ENCODE measurements at places on chromosomes 12 and 14. TPM values are rescaled to one million over a fixed set of nuclear protein-coding genes. Genes with fewer than 3 reads are reported as not detected.

Gene SEC23A
- 26.7 TPM for polyA plus RNA-seq

DNA sequence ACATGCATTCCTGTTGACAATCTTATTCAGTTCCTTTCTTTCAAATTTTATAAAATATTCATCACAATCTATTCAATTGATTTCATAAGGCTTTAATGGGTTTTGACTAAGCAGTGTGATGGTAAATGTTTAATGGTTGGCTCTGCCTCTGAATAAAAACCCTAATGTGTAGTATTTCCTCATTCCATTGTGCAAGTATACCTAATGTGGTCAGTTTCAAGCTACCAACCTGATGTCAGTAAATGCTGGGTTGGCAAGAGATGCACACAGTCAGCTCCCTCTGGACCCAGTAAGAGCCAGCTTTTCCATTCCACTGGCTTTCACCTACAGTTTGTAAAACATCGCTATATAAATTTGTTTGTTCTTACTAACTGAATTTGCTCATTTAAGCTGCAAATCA is 53.9 kb downstream of the METTL25 start:
- no peak for DNase-seq

- no peak for DNase-seq
Observed at GRCh38 chr14:105894125-105894977, 368.0 kb downstream of the TMEM121 start.

Gene HOXC6
- not detected for polyA plus RNA-seq

Gene ADCY4
- polyA plus RNA-seq: 0.53 TPM

- DNase-seq: no peak
Observed at GRCh38 chr12:49230805-49231194, 34.1 kb upstream of the TUBA1C start.

GRCh38 chr12:98968896-98969295 is 323.8 kb downstream of the APAF1 start:
- DNase-seq: no peak

DNA sequence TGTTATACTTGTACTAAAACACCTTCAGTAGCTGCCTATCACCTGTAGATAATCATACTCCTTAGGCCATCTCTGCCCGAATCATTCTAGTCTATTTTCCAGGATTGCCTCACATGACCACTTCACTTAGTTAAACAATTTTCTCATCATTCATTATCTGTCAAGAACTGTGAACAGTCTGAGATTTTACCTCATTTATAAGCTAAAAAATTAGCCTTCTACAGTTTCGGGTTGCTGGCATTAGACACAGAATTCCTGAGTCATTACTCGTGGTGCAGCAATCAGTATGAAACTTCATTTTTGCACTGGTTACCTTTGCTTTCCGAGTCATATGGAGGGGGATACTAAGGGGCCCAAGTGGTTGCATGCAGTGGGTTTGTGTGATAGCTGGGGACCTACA is 57.6 kb upstream of the OTOGL start:
- DNase-seq: no peak

Gene GZMH
- polyA plus RNA-seq: 1.7 TPM

DNA sequence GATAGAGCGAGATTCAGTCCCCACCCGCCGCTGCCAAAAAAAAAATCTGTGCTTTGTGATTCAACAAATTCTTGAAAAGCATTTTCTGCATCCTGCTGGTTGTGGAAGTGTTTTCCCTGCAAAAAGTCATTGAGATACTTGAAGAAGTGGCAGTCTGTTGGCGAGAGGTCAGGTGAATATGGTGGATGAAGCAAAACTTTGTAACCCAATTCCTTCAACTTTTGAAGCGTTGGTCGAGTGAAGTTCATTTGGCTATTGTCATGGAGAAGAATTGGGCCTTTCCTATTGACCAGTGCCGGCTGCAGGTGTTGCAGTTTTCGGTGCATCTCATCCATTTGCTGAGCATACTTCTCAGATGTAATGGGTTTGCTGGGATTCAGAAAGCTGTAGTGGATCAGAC is 20.9 kb downstream of the SRGAP1 start:
- no peak for DNase-seq

Gene TTC6
- polyA plus RNA-seq: not detected

Gene SAMD4A
- polyA plus RNA-seq: 1.2 TPM

Gene ARID4A
- 24.1 TPM for polyA plus RNA-seq

DNA sequence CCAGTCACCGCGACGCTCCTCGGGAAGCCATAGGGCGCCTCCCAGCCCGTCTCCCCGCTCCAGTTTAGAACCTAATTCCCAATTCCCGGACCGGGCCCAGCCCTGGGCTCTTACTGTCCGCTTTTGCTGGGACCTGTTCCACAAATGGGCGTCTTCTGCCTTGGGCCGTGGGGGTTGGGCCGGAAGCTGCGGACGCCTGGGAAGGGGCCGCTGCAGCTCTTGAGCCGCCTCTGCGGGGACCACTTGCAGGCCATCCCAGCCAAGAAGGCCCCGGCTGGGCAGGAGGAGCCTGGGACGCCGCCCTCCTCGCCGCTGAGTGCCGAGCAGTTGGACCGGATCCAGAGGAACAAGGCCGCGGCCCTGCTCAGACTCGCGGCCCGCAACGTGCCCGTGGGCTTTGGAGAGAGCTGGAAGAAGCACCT is 797 bp downstream of the UNG start:
- DNase-seq: no peak

Gene SLCO1A2
- polyA plus RNA-seq: not detected

GRCh38 chr12:112354399-112354798 is 27.8 kb downstream of the HECTD4 start:
- DNase-seq: no peak

DNA sequence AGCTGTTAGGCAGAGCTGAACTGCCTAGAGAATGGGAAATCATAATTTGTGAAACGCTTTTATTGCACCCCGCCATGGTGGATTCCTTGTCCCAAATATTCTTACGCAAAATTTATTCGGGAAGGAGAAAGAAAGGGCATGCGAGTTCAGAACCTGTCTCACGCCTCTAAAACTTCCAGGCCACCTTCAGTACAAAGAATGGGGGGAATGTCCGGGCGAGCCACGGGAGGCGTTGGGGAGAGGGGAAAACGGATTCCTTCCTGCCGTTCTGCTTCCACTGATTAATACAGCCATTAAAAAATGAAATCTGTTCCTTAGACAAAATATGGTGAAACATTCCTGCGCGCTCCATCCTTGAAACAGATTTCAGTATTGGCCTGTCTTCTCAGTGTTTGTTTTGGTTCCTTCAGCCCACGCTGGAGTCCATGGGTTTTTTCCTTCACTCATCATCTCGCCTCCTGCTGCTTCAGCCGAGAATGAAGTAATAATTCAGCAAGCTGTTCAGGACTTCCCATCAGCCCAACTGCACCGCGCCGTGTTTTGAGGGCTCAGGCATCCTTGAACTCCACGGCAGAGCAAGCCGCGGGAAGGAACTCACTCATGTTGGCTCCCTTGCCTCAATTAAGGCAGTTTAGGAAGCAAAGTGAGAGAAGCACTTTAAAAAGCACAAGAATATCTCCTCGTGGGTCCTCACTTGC is 47.7 kb upstream of the CDKN3 start:
- no peak for DNase-seq

GRCh38 chr12:128794661-128795529 is 28.9 kb downstream of the SLC15A4 start:
- DNase-seq: peak; percentile 62

DNA sequence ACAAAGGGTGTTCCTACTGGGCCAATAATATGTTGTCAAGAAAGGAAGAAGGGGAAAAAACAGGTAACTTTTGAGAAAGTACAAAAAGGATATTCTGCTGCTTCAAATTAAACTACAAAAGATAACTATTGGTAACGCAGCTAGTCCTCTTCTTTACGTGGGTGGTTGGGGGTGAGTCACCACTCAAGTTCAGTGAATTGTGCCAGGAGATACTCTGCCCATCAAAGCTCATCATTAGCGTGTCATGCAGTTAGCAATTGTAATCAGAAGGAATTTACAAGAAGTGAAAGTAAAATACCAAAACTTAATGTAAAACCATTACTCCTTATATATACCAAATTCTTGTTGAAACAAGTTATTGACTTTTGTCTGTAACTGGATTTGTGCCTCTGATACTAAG is 342.0 kb downstream of the NPAS3 start:
- DNase-seq: no peak

DNA sequence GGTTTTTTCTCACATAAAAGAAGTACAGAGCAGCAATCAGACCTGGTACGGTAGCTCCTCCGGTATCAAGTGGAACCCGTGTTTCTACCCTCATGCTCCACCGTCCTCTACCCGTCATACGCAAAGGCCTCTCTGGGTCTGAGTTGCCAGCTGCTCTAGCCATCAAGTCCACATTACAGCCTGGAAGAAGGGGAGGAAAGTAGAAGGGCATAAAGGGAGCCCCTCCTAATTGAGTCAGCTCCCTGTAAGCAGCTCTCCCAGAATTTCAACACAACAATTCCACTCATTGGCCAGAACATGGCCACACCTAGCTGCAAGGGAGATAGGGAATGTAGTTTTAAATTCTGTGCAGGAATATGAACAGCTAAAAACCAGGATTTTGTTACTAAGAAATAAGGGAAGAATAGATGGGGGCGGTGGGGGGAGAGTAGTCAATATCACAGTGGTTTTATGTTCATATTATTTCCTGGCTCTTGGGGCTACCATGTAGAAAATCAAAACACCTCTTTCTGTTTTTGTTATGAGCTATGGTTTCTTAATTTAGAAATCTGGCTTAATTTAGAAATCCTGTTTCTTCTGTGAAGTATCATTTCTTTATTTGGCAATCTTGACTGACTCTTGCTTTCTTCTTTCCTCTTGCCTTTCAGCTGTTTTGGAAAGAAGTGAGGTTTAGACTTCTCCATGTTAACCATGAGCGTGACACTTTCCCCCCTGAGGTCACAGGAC is 103.9 kb downstream of the AKAP6 start:
- no peak for DNase-seq

- no peak for DNase-seq
Observed at GRCh38 chr12:101013993-101014392, 196.0 kb downstream of the SLC5A8 start.

Gene MYL6
- polyA plus RNA-seq: 2,146 TPM

Gene SALL2
- polyA plus RNA-seq: not detected

- no peak for DNase-seq
Observed at GRCh38 chr12:25962932-25963525, 4.5 kb downstream of the RASSF8 start.

DNA sequence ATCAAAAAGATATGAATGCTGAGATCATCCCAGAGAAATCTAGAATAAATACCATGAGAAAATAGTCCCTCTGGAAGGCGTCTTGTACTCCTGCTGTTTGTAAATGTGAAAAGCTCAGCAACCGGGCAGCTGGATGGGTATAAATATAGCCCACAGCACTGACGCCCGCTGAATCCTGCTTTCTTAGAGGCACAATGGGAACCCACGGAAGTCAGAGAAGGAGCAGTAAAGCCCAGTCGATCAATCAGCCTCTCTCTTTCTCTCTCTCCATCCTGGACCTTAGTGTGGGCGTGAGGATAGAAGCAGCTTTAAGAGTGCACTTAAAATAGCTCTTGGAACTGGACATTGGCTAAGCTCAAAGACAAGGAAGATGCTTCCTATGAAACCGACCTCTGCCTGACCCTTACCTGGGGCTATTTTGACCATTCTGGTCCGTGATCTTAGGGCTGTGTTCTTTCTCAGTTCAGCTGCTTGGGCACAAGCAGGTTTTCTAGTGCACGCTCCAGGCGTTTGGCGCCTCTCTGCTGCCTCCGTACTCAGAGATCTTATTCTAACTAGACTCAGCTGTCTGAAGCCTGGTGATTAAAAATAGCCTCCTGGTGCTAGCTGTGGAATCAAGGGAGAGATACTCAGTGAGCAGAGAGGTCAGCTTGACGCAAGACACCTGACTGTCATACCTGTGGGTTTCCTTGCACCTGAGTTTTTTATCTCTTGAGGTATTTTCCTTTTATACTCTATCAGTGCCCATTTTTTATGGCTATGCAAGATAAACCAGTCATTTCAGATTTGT is 144.6 kb downstream of the ETV6 start:
- DNase-seq: no peak

Gene GPR132
- 13.8 TPM for polyA plus RNA-seq

DNA sequence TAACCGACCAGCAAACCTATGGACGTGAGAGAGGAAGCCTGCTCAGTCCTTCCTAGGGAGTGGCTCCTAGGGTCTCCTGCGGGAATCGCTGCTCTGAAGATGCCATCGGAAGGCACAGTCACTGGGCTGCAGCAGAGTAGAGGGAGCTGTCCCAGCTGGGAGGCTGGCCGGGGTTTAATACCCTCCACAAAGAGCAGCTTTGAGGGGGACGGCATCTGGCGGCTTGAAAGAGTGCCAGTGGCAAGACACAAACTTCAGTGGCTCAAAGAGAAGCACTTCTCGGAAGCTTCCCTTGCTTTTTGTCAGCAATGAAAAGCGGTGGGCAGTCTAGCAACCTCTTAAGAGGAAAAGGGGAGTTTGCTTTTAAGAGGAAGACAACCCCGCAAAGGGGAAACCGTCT is 114.6 kb downstream of the TMEM132C start:
- no peak for DNase-seq

Gene BHLHE41
- 5.7 TPM for polyA plus RNA-seq

GRCh38 chr12:41619705-41620104 is 431.6 kb downstream of the PDZRN4 start:
- no peak for DNase-seq

DNA sequence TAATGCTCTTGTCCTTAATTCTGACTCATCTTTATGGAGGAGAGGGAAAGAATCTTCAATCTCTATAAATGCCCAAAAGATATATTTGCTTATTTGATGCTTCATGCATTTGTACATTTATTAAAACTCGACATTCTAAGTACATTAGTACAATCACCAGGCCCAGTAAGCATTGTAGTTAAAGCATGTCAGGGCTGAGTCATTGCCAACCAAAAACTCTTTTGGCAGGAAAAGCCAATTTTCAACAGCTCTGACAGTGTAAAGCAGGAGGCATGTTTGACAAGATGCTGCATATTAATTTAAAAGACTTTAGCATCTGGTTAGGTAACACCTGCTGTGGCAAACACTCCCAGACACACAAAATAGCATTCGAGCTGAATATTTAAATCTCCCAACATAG is 290.9 kb downstream of the PPFIA2 start:
- DNase-seq: no peak

Gene ACACB
- 4.6 TPM for polyA plus RNA-seq

Gene IL31
- polyA plus RNA-seq: not detected

DNA sequence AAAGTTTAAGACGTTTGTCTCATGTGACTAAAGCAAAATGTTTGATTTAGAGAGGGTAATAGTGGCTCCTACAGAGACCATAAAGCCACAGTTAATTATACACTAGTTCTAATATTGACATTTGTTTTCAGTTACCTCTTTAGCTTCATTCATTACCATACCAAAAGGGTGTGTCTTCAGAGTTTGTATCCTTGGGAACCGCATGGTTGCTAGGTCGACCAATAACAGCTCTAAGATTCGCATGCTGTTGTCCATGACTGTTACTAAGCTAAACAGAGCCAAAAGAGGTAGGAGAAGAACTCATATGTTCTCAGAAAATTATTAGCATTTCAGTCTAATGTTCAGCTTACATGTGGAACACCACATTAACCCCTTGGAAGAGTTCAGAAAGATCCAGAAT is 36.2 kb upstream of the ETNK1 start:
- no peak for DNase-seq

Gene DHRS4L2
- polyA plus RNA-seq: 18.1 TPM

Gene CLEC2D
- polyA plus RNA-seq: 394 TPM

All from naive B cell (primary cell).